CD4-positive, alpha-beta T cell treated with Interleukin-15 for 4 hours (primary cell): ENCODE measurements at places on chromosomes 2 and 18.

DNA sequence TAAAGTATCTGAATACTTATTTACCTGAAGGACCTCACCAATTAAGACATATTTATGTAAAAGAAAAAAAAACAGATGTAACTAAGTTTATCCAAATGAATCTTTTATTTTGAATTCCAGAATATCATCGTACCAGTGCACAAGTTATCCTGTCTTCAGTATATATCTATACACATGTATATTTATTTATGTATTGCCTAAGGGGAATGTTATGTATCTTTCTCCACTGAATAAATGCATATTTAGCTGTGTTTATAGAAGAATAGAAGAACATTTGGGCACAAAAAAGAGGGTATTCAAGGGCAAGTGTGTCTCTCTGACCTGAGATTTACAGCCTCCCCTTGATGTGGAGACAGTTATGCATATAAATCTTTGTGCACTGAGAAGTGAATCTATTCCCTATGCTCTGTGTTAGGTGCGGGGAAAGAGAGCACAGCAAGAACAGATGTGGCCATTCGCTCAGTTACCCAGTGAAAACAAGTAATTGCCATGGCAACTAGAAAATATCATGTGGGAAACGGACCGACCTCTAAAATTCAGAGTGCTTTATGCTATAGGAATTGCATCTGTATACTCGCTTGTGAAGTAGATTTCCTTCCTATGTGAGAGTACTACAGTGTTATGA, 39.5 kb upstream of the ASXL3 start:
- no peak for DNase-seq

- peak; percentile 37 for DNase-seq
These were observed 568 bp downstream of the TMEM131 start for GRCh38 chr2:97995026-97995733.

GRCh38 chr2:104371087-104371781, 482.7 kb upstream of the POU3F3 start:
- no peak for DNase-seq

- no peak for DNase-seq
These were observed 93.4 kb downstream of the GLI2 start for GRCh38 chr2:120828829-120829632.

GRCh38 chr2:6231166-6231565, 539.0 kb downstream of the SOX11 start:
- no peak for DNase-seq

- no peak for DNase-seq
These were observed 100.2 kb upstream of the ID2 start for GRCh38 chr2:8581601-8582041.

- no peak for DNase-seq
These were observed 48.4 kb downstream of the PAPOLG start for GRCh38 chr2:60804473-60804872.

DNA sequence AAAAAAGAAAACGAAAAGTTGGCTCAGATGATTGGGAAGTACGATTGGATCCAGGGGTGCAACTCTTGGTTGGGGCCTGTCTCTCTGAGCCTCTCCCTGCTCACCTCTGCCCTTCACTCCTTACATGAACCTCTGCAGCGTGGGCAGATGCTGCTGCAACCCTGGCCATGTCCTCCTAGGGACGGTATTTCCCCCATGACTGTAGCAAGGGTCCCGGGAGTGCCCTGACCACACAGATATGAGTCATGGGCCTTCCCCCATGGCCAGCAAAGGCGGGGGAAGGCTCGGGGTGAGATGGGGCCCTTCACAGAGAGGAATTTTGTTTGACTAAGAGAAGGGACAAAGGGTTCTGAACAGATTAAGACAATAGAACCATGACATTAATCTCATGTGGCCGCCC, 129.0 kb downstream of the NCK2 start:
- DNase-seq: peak; percentile 69

GRCh38 chr2:190582019-190582418, 47.5 kb upstream of the NEMP2 start:
- DNase-seq: no peak

- no peak for DNase-seq
These were observed 31.3 kb downstream of the NCK2 start for GRCh38 chr2:105775809-105776559.

GRCh38 chr18:48360376-48361021, 48.7 kb downstream of the ZBTB7C start:
- no peak for DNase-seq

GRCh38 chr2:47336259-47337238, 66.4 kb upstream of the MSH2 start:
- DNase-seq: no peak

- no peak for DNase-seq
These were observed 411.7 kb upstream of the RAB12 start for GRCh38 chr18:8197499-8197898.

- no peak for DNase-seq
These were observed 40.7 kb upstream of the TRIM43 start for GRCh38 chr2:95551055-95551568.

DNA sequence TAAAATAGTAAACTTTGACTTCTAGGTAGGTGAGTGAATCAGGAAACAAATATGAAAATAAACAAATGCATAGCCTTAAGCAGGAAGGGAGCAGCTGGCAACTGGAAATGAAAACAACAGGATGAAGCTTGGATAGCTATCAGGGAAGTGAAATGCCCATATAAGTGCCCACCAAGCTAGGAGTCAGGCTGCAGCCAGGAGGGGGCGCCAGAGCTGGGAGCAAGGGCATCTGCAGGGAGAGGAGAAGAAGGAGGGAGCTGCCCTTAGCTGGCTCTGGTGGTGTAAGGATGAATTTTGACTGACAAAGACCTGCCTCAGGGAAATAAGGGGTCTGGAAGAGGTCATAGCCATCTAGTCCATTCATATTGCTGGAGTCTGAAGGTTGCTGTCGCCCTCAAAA, 298.3 kb downstream of the TDRD15 start:
- DNase-seq: no peak

DNA sequence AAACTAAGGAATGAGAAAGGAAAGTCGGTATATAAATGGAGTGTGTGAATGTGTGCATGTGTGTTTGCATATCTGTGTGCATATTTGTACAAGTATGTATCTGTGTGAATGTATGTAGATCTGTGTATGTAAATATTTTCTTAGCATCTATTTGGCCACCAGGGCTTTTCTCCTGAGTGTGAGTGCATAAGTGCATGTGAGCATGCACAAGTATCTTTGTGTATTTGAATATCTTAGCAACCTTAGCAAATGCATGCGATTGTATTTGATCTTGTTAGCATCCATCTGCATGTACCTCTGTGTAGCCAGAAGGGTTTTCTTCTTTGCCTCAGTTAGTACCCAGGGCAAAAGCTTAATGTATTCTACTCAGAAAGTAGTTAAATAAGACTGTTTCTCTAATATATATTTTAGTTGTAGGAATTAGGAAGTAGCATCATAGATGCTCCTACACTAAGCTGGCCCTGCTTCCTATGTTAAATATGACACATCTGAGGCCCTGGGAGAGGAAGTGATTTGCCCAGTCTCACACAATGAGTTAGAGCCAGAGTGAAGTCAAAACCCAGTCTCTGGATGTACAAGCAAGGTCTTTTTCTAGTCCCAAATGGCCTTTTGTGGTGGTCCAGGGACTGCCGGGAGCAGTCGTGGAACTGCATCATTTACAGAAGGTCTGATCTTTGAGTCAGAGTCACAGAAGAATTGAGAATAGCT, 9.2 kb downstream of the FKBP1B start:
- DNase-seq: no peak

DNA sequence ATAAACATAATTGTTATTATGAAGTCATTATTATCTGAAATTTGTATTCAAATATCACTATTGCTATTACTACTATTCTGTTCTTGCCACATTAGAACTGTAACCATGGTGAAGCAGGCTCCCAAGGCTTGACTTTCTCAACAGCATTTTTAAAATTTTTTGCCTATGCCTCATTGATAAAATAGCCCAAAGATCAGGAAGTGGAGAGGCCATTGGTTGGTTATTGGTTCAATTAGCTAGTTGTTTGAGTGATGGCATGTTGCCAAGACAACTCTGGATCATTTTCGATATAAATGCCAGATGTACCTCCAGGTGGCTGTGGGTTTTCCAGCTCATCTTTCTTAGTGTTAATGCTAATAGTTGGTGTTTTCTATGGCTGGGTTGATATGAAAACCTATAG, 513.5 kb downstream of the TRIB2 start:
- no peak for DNase-seq

DNA sequence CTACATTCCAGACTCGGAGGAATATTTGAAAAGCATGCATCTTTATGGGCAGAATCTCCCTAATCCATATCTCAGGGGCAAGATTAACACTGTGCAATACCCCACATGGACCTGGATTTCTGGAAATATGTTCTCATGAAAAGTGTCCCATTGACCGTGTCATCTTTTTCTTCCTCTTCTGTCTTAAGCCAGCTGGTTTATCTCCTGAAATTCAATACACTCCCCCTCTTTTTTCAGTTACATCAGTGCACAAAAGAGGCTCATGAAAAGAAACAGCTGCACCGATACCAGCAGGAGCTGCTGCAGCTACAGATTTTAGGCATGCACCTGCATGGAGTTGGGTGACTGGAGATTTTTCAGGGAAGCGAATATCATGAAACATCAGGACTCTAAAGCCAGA, 117.2 kb downstream of the SLC4A3 start:
- DNase-seq: no peak

GRCh38 chr2:174971868-174972781, 33.1 kb downstream of the CHN1 start:
- no peak for DNase-seq

DNA sequence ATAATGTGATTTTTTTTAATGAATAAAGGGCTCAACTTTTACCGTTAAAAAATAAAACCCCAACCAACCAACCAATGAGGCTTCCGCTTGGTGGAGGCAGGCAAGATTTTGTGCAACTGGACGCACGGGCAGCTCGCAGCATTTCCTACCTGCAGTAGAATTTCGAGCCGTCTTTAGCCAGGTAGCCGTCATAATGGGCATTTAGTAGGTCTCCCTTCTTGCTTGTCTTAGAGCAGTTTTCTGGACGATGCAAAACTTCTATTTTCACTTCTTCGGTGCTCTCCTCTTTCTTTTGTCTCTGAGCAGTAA, 316 bp downstream of the FKBP7 start:
- peak; percentile 3 for DNase-seq

DNA sequence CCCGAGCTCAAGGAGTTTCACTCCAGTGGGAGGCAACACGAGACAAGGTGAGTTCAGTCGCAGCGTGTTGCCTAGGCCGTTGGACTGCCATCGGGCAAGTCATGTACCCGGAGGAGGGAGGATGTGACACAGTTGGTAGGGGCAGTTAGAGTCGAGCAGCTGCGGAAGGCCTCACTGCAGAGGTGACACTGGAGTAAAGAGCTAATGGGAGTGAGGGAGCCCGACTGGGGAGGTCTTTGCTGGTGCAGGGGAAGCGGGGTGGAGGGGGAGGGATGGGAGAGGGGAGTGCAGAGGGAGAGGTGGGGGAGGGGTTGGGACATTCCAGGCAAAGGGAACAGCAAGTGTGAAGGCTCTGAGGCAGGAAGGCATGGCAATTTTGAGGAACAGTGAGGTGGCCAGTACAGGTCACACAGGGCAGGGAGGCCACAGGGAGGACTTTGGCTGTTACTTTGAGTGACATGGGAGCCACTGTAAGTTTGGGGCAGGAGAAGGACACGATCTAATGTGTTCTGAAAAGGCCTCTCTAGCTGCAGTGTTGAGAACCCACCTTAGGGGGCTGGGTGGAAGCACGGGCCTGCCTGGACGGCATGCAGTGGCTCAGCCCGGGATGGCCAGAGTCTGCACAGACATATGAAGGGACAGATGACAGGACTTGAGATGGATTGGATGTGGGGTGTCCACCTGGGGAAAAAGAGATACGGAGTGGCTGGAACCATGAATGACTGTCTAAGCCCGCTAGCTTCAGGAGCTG, 61.1 kb downstream of the KCNF1 start:
- DNase-seq: no peak

- DNase-seq: no peak
These were observed 156.1 kb upstream of the APCDD1 start for GRCh38 chr18:10298346-10298745.

DNA sequence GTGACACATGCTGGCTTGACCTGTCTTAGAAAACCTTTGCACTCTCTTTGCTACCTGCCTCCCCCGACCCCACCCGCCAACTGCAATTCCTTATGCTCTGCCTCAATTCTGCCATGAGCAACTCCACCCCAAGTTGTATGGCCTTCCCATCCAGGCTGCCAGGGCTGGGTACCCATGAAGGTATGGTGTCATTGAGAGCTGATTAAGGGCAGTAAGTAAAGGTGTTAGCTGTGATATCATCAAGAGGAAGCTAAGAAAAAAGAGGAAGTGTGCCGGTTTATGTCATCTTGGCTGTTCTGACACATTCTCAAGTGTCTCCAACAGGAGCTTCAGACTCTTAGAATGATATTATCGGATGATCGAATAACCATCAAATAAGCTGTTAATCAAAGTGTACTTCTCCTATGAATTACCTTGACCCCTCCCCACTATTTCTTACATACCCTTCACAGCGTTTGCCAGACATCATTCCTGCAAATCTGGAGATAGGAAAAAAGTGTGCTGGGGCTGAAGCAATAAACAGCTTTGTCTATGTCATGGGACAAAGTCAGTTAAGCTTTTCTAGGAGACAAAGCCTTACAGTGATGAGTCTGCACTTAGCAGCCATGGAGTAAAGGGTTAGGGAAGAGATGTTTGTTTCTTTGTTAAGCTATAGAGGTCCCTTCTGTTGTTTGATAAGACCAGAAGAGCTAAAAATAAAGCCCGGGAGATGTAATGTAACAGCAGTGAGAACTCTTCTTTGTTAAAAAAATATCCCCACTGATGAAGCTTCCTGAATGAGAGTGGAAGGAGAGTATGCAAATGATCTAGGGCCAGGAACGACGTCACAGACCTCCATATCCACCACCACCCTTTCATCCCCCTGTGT, 40.4 kb upstream of the SMAD2 start:
- no peak for DNase-seq

- DNase-seq: no peak
These were observed 312.2 kb upstream of the EPAS1 start for GRCh38 chr2:45984896-45985473.

DNA sequence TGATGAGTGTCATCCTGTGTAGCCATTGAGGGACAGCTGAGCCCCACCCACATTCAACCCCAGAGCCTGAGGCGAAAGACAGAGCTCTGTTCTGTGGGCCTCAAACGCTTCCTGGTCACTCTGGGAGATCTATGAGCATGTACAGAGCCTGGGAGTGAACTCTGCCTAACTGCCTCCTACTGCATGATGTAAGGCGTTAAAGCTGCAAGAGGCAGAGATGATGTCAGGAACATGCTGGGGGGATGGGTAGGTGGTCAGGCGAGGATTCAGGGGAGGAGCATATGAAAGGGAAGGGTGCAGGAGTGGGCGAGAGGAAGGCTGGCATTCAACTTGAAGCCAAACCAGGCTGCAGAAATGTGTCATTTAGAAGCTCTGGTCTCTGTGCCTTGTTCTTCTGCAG, 181.0 kb downstream of the TFCP2L1 start:
- DNase-seq: no peak

GRCh38 chr2:7392076-7392787, 475.0 kb downstream of the RNF144A start:
- no peak for DNase-seq

GRCh38 chr2:78162202-78162601, 640.0 kb upstream of the LRRTM4 start:
- DNase-seq: no peak

- DNase-seq: no peak
These were observed 18.6 kb upstream of the SKA1 start for GRCh38 chr18:50356036-50356945.

- no peak for DNase-seq
These were observed 688.0 kb upstream of the ZEB2 start for GRCh38 chr2:145207884-145208283.

GRCh38 chr18:10949655-10950054, 199.7 kb downstream of the PIEZO2 start:
- no peak for DNase-seq

- DNase-seq: no peak
These were observed 72.0 kb upstream of the MRPS9 start for GRCh38 chr2:104965900-104966299.
